ENCODE measurements at places on chromosomes 7 and 10.
A peak's percentile ranks its signal among the peaks of the same experiment; 100 is the strongest.

GRCh38 chr7:69282946-69283345 lies 315.3 kb upstream of the AUTS2 start:
- DNase-seq: no peak

DNA sequence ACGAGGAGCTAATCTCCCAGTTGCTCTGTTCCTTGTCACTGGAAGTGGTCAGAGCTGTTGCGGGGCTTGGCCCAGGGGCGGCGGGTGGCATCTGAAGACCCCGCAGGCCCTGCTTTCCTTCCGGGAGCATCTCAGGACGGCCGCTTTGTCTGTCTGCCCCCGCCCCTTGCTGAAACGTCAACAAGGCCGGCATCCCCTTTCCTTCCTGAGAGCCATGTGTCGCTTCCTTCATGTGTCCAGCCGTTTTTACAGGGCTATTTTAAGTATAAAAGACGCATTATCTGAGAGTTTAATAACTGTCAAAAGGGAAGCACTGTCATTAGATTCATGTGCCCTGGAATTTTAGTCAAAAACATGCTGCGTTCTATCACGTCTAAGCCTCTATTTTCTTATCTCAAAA lies 110.4 kb downstream of the CUX1 start:
- DNase-seq: no peak

DNA sequence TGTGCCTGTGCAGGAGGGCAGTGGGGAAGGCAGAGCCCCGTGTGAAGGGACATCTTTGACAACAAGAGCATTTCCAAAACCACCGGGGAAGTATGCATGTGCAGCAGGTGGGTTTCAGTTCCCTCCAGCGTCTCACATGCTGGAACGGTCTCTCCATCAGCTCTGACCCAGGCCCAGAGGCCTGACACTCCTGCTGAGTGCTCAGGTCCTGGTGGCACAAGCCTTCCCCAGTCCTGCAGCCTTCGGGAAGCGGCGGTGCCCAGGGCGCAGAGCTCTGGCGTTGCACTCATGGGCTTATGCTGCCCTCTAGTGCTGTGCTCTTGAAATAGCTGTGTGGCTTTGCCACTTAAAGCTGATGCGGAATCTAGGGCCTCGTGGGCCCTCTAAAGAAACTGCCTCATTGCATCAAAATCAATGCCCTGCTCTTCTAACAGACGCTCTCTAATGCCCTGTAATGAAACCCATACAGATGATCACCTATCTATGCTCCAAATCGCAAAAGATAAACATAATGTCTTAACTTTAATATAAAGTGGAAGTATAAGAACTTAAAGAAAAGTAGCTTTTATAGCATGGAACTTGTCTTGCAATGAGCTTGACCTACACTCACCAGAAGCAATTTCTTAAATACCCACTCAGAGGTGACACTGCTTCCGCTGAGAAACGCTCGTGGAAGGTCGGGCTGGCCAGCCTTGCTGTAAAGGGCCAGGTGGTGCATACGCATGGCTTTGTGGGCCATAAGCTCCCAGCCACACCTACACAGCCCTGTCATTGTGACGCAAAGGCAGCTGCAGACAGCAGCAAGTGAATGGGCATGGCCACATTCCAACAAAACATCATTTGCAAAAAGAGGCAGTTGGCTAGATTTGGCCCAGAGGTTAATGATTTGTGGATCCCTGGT lies 38.6 kb downstream of the CLRN3 start:
- peak; percentile 73 for DNase-seq

DNA sequence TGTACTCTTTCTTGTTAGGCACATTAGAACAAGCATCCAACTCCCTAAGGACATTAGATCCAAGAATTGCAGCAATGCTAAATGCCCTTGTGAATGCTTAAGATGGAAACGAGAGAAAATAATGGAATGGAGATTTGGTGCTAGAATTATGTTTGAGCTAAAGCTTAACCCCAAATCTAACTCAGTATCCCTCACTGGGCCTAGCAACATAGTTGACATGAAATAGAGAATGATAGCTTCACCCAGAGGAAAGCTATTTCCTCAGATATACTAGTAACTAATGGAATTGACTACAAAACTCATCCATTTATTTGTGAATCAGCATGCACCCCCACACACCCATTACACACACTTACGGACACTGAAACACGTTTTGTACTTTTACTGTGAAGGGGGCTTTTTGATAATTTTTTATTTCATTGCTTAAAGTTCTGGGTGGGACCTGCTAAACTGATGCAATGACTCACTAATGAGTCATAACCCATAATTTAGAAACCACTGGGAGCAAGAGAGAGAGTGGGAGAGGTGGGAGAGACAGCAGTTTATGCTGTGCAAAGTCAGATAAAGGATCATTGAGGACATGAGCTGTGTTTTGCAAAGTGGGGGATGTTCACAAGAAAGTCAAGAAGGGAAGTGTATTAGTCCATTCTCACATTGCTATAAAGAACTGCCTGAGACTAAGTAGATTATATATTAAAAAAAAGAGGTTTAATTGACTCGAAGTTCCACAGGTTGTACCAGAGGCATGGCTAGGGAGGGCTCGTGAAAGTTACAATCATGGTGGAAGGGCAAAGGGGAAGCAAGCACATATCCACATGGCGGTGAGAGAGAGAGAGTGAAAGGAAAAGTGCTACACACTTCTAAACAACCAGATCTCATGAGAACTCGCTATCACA lies 382.7 kb downstream of the SFMBT2 start:
- peak; percentile 80 for DNase-seq

- no peak for DNase-seq
Measured at GRCh38 chr7:26011039-26011696, 140.8 kb upstream of the NFE2L3 start.

- no peak for DNase-seq
Measured at GRCh38 chr7:127928852-127929251, 102.4 kb downstream of the LRRC4 start.

DNA sequence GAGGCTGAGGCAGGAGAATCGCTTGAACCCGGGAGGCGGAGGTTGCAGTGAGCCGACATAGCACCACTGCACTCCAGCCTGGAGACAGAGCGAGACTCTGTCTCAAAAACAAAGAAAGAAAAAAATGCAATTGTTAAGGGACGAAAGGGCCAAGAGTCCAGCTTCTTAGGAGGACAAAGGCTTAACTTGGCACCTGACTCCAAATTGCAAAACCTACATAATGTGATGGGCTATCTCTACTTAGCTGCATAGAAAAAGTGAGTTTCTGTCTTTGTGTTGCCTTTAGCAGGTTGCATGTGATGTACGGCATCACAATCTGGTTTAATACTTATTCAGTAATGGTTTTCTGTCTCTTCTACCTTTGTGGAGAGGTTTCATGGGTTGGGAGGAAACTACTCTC lies 8.6 kb upstream of the MYO1G start:
- no peak for DNase-seq

- DNase-seq: no peak
Measured at GRCh38 chr7:3538041-3538440, 237.0 kb downstream of the SDK1 start.

GRCh38 chr10:110670335-110670734 lies 26.2 kb downstream of the RBM20 start:
- no peak for DNase-seq

DNA sequence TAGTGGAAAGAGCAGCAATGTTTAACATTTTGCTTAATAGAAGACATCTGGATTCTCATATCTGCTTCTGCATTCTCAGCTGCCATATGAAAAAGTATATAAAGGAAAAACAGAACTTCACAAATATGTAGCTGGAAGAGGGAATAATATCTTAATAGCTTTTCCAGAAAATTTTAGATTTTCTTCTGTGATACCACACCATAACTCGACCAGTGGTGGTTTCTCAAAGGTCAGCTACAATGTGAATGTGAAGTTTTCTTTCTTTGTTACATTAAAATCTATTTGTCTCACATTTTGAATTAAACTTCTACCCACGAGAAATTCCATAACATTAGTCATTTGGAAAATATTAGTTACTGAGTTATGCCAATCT lies 339.8 kb downstream of the PARD3 start:
- no peak for DNase-seq

GRCh38 chr7:131109759-131110296 lies 217.8 kb upstream of the MKLN1 start:
- DNase-seq: peak; percentile 81

GRCh38 chr10:102565793-102566192 lies 62.0 kb downstream of the SUFU start:
- DNase-seq: no peak

GRCh38 chr7:1558841-1559625 lies 3.0 kb upstream of the TMEM184A start:
- no peak for DNase-seq

DNA sequence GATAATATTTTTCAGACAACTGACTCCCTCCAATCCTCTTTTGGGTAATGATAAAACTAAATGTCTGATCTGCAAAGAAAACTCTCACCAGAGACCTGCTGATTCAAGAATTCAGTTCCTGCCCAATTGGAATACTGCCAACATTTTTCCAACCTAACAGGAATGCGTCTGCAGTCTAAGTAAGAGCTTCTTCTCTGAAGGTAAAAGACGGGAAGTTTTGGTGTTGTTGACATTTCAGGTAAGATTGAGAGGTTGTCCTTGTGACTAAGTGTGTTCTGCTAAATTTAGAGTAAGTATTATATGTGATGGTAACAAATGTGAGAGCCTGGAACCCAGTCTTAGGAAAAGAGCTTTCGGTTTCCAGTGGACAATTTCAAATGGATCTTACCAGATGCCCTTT lies 17.6 kb downstream of the IFIT5 start:
- DNase-seq: no peak

GRCh38 chr10:31028081-31028480 lies 3.6 kb downstream of the ZNF438 start:
- DNase-seq: no peak

- peak; percentile 93 for DNase-seq
Measured at GRCh38 chr7:72080865-72081510, 331.1 kb downstream of the CALN1 start.

DNA sequence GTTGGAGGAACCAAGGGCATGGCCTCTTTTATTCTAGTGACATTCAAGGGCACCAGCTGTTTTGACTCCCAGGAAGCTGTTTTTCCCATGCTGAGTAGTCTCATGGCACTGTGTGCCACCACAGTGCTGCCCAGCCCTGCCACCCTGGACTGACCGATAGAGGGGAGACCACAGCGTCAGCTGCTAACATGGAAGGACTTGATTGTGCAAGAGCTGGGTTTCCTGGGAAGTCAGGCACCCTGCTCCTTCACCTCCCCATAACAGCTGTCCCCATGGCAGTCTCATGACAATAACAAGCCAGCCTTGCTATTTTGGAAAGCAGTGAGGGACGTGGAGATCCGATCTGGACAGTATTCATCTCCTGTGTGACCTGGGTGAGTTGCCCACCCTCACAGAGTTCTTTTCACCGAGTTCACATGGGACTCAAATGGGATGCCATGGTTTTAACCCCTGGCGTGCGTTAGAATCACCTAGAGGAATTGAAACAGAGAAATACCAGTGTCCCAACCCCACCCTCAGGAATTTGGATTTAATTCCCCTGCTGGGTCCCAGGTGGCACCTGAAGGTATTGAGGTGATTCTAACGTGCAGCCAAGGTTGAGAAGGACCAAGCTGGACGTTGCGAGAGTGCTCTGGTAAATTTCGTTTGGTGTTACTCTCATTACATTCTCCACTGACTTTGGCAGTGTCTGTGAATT lies 174.8 kb downstream of the CELF2 start:
- DNase-seq: peak; percentile 48

DNA sequence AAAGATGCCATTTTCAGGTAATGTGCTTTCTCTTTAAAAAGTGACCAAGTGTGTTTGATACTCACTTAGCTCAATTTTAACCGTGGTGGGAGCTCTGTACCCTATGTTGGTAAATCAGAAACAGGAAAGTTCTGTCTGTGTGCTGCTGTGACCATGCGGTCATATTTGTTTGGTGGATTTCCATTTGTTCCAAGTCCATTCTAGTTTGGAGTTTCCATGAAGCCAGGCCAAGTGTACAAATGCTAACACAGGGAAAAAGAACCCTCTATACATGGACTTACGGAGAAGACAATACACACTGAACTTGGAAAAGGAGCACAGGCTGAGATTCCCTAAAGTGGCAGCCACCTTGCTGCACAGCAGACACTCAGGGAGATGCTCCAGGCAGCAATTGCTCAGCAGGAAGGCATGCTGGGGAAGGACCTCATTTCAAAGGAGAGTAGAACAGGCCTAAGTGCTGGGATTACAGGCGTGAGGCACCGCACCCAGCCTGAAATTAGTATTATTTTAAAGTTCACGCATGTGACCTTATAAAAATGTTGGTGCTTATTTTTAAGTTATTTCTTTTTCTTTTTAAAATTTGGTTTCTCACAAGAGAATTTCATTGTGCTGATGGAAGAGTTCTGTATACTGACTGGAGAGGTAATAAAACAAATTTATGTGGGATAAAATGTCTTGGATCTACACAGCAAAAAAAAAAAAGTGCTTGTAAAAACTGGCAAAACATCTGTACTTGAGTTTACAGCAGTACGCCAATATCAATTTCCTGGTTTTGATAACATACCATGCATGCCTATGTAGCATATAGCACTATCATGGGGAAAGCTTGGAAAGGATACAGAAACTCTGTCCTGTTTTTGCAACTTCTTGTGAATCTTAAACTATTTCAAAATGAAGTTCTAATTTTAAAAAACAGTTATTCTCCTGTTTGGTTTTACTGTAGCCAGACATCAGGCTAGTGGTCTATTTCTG lies 436.2 kb downstream of the KCNMA1 start:
- no peak for DNase-seq

DNA sequence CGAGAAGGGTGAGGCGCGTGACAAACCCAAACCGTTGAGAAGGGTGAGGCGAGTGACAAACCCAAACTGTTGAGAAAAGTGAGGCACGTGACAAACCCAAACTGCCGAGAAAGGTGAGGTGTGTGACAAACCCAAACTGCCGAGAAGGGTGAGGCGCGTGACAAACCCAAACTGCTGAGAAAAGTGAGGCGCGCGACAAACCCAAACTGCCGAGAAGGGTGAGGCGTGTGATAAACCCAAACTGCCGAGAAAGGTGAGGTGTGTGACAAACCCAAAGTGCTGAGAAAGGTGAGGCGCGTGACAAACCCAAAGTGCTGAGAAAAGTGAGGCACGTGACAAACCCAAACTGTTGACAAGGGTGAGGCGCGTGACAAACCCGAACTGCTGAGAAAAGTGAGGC lies 25.0 kb downstream of the ESYT2 start:
- no peak for DNase-seq

- no peak for DNase-seq
Measured at GRCh38 chr10:46052057-46052790, 6.2 kb upstream of the MSMB start.

DNA sequence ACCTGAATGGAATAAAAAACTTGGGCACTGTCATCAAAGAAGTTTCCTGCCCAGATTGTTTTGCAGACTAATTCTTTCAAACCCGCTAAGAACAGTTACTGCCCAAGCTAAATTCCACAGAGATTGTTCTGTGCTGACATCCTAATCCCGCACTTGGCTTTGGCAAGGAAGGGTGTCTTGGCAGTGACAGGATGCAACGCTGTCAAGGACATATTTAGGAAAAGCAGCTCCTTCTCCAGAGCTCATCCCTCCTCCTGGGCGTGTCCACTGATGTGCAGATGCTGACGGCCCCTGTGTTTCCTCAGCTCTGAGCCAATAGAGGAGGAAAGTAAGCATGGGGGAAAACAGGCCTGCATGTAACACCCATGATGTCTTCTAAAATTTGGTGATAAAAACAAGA lies 74.2 kb downstream of the EEPD1 start:
- no peak for DNase-seq

- DNase-seq: no peak
Measured at GRCh38 chr10:58618158-58618676, 105.5 kb downstream of the BICC1 start.
